Erythroblast (primary cell): ENCODE measurements at places on chromosomes 7 and 10.

- DNase-seq: no peak
Observed at GRCh38 chr7:52168085-52168484, 851.5 kb upstream of the COBL start.

DNA sequence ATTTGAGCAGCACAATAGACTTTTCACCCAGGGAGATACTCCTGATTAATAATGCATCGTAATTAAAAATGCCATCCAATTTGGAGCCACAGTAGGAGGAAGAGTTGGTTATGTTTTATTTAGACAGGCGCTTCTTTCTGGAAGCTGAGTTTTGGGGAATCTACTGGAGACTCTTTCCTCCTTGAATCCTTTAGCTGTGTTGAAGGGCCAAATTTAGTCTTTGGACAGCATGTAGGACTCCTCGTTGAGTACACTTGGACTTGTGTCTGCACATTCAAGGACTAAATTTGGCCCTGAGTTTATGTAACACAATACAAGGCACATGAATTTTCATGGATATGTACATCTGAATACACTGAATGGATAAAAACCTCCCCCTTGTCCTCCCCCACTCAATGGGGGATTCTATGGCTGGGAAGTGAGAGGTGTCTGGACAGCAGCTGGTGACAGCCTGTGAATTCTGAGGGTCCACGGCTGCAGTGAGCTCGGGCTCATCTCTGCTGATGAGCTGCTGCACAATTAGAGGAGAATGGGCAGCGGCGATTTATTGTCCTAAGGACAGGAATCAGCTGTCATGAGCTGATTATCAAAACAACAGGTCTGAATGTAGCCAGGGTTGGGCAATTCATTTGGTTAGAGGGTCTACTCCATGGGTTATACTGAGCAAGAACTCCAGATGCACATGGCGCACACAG, 95.2 kb downstream of the PRTFDC1 start:
- DNase-seq: no peak

GRCh38 chr7:153473185-153473584, 579.0 kb upstream of the DPP6 start:
- DNase-seq: no peak

- DNase-seq: peak; percentile 56
Observed at GRCh38 chr10:104080762-104081161, 4.9 kb downstream of the COL17A1 start.

- DNase-seq: no peak
Observed at GRCh38 chr10:99769706-99770105, 12.7 kb upstream of the ABCC2 start.

DNA sequence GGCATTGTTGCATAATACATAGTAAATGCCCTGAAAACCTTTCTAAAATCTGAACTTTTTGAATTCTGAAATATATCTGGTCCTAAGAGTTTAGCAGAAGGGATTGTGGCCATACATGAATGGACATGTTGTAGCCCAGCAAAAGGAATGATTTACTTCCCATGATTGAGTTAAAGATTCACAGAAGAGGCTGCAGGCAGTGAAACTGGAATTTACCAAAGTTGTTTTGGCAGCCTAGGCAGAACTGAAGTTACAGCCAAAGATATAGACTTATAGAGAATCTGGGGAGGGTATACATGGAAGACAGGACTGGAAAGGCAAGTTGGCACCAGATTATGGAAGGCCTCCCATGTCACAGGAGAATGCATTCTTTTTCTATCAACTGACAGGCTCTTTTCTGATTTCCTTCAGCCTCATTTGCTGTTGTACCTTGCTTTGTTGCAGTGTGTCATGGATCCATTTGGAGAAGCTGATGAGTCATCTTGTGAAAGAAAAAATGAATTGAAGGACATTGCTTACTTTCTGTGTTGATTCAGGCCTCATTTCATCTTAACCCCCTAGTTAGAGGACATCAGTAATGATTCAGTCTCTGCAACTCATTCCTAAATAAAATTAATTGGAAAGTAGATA, 356.2 kb upstream of the LRGUK start:
- DNase-seq: no peak

- no peak for DNase-seq
Observed at GRCh38 chr7:117247809-117248208, 75.0 kb downstream of the WNT2 start.

GRCh38 chr10:77244746-77245145, 392.9 kb downstream of the KCNMA1 start:
- DNase-seq: no peak
